ENCODE measurements at places on chromosomes 7 and 10.

DNA sequence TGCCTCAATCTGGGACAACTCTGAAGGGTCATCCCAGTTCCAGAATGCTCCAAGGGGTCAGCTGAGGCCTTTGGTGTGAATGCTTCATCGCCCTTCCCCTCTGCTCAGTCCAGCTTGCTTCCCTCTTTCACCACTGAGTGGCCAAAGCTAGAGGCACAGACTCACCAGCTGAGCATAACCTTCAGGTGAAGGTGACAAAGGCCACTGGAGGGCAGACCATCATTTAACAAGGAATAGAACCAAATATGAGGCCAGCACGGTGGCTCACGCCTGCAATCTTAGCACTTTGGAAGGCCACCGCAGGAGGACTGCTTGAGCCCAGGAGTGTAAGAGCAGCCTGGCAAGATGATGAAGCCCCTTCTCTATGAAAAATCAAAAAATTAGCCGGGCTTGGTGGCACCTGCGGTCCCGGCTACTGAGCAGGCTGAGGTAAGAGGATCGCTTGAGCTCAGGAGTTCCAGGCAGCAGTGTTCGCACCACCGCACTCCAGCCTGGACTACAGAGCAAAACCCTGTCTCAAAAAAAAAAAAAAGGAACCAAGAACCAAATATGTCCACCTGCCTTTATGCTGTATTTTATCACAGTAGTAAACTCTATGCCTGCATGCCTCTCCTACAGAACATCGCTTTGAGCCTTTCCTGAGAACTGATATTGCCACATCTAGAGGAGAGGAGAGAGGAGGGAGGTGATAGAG is 13.4 kb downstream of the PRKAG2 start:
- H3K4me3 ChIP-seq, result no peak overlapping the region
- no peak for DNase-seq
- no peaks in the 10 kb centered on the region for H3K4me1 ChIP-seq

DNA sequence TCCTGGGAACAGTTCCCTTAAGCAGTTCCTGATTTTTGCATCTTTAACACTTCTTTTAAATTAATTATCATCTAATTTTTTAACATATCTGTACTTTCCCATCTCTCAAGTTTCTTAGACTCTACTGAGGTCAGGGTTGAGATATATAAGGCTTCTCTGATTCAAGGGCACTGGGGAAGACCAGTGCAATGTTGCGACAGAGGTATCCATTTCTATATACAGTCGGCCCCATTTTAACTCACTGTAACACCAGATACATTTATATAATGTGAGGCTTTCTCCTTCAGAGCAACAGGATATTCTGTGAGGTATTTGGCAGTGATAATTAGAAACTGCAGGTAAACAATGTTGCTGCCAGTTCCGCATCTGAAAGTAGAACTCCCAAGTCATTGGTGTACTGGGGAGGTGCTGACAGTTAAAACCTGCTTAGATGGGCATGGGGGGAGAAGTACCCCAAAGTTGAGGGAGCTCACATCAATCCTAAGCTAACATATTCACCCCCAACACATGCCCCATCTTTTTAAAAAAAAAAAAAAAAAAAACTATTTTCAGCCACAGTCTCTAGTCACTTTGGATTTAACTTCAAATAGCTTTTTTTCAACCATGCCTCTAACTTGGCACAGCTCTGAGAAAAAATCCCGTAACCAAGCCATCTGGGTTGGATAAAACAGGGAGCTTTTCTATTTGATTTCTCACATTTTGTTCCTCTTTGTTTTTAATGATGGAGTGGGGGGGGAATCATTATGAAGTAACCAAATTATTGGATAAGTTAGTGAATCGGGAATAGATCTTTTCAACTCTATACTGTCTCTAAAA is 62.9 kb downstream of the REEP3 start:
- no peak overlapping the region for H3K4me3 ChIP-seq
- DNase-seq, result no peak
- peaks cover 9% of the 10 kb centered on the region for H3K4me1 ChIP-seq

DNA sequence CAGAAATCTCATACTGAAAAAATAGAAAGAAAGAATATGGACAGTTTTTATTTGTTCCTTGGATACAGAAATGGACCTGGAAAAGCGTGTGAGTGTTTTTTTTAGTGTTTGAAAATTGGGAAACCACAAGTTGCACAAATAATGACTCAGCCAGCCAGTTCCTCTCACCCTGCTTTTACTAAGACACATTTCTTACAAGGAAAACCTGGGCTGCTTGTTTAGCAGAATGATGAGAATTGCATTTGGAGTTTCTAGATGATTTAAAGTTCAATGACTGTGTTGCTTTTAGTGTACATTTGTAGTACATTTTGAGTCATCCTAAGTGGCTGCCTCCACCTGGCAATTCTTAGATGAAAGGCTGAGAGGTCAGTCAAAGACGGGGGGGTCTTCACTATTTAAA is 218.7 kb downstream of the ABCA13 start:
- H3K4me3 ChIP-seq, result no peak overlapping the region
- no peaks in the 10 kb centered on the region for H3K27me3 ChIP-seq
- H3K36me3 ChIP-seq, result no peaks in the 10 kb centered on the region
- H3K4me1 ChIP-seq, result no peaks in the 10 kb centered on the region
- DNase-seq, result no peak

DNA sequence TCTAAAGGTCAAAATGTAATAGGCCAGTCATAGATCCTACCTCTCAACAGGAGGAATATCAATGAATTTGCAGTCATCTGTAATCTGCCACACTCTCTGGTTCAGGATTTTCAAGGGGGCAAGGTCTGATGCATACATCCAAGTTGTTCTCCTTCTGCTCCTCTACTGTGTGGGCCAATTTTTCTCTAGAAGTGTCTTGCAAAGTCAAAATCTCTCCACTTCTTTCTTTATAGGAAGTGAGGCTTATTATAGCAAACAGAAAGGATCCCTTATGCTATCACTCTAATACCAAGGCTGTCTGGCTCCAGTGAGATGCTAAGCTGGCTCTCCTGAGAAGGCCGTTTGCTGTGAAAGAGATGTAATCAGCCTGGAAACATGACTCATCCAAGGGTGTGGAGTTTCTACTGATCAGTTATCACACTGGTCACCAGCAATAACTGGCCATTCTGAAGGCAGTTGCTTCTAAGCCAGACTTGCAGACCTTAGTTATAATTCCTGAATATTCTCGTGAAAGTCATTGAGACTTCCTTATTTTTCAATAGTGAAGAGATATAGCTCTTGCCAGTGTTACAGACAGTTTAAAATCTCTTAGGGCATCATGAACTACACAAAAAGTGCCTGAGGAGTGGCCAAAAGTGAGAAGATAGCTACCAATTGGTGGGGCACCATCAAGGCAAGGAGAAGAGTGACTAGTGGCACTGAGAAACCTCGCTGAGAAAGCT is 43.2 kb upstream of the LRGUK start:
- peak overlapping the region; percentile 62 for H3K27ac ChIP-seq
- H3K36me3 ChIP-seq, result no peaks in the 10 kb centered on the region
- H3K27me3 ChIP-seq, result no peaks in the 10 kb centered on the region

GRCh38 chr10:104447906-104448305 is 94.3 kb downstream of the CFAP58 start:
- H3K27me3 ChIP-seq, result no peaks in the 10 kb centered on the region
- no peaks in the 10 kb centered on the region for H3K4me1 ChIP-seq
- DNase-seq, result no peak
- no peak overlapping the region for H3K4me3 ChIP-seq

- peak; percentile 65 for DNase-seq
- peak within 1 kb of the TSS; percentile 67 for H3K4me3 ChIP-seq
- H3K36me3 ChIP-seq, result no peaks in the 10 kb centered on the region
- H3K27me3 ChIP-seq, result no peaks in the 10 kb centered on the region
Observed at GRCh38 chr10:93993782-93994437, at the start of gene PLCE1. Gene PLCE1, plus strand, starts transcription at chr10:93993931. Its CDS starts 37,116 bp downstream, at chr10:94031047.

DNA sequence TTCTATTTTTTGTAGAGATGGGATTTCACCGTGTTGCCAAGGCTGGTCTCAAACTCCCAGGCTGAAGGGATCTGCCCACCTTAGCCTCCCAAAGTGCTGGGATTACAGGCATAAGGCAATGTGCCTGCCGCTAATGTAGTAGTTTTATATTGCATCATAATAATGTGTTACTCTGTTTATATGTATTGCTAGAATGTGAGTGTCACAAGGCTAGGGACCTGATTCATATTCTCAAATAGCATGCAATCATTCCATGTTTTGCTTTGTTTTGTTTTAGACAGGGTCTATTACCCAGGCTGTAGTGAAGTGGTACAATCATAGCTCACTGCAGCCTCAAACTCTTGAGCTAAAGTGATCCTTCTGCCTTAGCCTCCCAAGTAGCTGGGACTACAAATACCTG is 13.5 kb downstream of the CCL26 start:
- H3K4me3 ChIP-seq, result no peak overlapping the region
- DNase-seq, result no peak
- H3K27ac ChIP-seq, result no peak overlapping the region
- no peaks in the 10 kb centered on the region for H3K36me3 ChIP-seq
